ENCODE measurements at places on chromosomes 1 and 21.
A peak's percentile ranks its signal among the peaks of the same experiment; 100 is the strongest.

DNA sequence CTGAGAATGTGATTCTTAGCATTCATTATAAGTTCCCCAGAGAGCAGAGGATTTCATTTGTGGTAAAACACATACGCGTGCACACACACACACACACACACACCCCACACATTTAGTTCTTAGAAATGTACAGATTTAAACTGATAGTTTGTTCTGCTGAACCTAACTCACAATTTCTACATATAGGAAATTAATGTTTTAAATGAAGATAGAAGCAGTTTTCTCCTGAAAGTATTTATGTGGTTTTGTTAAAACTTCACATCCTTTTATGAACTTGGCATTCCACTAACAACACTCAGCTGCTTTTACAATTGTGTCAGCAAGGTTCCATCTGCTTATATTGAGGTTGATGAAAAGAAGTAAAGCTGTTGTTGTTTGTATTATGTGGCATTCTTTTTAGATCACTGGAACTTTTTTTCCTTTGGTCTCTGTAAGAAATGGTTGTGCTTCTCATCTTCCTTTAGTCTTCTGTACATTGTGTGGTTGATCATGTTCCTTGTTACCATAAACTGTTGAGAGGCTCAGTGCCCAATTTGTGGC lies 41.6 kb downstream of the AK4 start:
- DNase-seq = no peak

GRCh38 chr1:204697893-204698292 lies 12.4 kb upstream of the LRRN2 start:
- DNase-seq = no peak

- no peak for DNase-seq
Observed at GRCh38 chr1:47930210-47930840, 66.9 kb downstream of the TRABD2B start.

DNA sequence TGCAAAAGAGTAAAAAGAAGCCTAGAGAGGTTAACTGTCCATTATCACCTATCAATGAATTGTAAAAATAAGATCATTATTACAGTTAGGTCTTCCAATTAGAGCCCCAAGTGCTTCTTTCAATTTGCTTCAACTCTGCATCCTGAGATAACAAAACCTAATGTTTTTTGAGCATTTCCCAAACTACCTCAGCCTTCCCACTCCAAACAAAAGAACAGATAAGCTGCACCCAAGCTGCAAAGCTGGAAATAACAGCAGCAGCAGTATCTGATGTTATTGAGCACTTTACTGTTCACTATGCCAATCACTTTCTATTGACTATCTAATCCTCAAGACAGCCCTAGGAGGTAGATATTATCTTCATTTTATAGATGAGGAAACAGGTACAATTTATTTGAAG lies 97.1 kb upstream of the SLFNL1 start:
- no peak for DNase-seq

DNA sequence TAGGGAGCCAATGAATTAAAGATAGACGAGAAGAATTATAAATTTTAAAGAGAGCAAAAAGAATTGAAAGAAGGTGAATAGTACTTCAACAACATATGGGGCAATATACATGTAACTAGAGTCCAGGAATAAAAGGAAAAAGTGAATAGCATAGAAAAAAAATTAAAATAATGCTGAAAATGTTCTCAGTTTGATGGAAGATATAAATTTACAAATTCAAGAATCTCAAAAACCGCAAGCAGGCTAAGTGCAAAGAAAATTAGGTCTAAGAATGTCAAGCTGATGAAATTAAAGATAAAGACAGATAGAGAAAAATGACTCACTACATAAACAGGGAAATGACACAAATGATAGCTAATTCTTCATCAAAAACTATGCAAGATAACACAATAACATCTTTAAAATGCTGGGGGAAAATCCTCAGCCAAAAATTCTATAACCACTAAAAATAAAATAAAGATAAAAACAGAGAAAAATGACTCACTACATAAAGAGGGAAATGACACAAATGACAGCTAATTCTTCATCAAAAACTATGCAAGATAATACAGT lies 326.3 kb downstream of the TBX15 start:
- DNase-seq = no peak

DNA sequence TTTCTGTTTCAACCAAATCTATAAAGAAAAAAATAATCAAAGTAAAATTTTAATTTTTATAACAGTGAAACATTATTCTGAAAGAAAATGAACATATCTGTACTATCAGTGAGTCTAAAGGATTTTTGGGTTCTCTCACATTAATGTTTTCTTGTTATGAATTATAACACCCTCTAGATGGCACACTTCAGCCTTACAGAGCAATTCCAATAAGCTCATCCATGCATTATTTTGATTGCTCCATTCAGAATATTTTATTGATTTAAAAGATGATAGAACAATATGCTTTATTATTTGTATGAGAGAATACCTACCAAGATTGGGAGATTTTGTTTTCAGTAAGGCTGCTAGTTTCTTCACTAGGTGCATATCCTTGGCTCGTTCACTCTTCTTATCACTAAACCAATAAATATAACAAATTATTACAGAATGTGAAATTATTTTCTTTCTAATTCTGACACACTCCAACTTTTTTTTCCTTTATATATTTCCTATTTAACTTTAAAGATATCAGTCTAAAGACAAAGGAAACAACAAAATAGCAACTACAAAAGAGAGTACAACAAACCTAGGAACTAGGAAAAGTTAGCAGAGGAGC lies 82.4 kb downstream of the RAB3GAP2 start:
- DNase-seq = no peak

DNA sequence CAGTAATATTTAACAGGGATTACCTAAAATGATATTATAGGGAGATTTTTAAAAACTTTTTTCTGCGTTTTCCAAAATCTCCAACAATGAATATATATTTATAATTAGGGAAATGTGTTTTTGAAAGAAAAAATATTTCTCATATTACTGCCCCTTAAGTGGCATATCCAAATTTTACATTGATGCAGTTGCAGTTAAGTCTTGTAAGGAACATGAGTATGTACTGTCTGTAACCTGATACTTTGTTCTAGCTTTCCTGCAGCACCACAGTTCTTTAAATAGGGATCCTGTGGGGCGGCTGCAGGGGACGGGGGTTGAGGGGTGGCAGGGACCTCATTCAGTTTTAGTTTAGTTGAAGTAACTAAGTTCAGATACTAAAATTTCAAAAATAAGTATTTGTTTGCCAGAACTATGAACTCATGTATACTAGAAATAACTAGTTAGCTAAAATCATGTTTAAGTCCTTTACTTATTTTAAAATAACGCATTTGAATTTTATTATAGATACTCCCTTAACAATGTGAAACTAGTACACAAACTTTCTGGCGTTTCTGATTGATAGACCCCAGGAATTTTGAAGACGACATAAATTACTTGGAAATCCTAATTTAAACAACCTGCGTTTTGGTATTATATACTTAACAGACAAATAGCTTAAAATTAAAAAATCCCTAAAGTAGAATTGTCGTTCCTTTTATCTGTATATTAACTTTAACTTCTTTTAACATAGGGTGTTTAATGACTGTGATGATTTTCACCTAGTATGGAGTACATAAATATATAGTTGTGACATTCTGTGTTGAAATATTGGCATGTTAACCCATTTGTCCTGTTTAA lies 639 bp upstream of the DNAJB4 start:
- no peak for DNase-seq

DNA sequence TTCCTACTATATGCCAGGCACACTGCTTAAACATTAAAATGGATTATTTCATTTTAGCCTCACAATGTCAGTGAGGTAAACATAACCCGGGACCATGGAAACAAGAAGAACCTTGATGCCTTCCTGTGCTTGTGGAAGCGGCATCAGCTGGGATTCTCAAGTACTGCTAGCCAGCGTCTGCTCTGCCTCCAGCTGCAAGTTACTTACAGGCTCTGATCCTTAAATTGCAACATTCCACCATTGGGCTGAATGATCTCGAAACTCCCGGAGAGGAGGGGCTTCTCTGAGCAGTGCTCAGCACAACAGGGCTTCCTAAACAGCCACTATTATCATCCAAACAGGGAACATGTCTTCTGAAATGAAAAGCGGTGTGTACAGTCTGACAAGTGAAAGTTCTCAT lies 6.7 kb upstream of the MAN1C1 start:
- DNase-seq = no peak

DNA sequence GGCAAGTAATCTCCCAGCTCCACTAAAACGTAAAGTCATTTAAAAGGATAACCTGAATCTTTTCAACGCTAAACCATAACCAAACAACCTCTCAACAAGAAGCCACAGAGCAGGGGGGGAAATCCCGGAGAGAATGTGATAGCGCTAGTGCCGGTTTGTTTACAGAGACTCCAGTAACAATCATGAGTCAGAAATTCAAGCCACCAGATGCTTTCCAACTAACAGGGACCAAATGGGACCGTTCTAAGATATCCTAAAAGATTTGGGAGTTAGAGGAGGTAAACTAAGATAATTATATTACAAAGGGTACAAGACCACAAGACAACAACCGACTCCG lies 825 bp downstream of the DCAF8 start:
- DNase-seq = no peak

GRCh38 chr1:221638595-221638994 lies 103.3 kb downstream of the DUSP10 start:
- no peak for DNase-seq

DNA sequence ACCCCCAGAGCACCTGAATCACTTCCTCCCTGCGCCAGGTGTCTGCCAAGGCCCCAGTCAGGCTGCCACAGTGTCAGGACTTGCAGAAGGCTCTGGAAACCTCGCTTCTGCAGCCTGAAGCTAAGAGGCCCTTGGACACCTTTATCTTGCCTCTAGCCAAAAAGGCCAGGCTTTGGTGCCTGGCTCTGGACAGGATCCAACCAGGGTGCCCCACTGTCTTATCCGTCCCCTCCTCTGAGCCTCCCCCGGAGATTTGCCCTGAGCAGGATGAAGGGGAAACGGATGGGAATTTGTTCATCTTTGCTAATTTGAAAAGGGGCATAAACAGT lies 12.8 kb upstream of the CLSTN1 start:
- no peak for DNase-seq

DNA sequence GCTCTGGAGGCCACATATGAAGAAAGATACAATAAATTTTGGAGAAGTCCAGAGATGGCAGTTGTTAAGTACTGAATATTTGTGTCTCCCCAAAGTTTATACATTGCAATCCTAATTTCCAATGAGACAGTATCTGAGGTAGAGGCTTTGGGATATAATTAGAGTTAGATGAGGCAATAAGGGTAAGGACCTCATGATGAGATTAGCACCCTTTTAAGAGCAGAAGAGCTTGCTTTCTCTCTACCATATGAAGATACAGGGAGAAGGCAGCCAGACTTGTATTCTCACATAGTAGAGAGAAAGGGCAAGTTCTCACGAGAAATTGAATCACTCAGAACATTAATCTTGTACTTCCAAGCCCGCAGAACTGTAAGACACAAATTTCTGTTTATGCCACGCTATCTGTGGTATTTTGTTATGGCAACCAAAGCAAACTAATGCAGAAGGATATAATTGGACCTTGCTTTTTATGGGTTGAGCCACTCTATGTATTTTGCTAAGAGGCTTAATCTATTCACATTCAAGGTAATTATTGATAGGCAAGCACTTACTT lies 430.1 kb downstream of the KCNT2 start:
- DNase-seq = no peak

GRCh38 chr1:202107321-202107761 lies 15.4 kb upstream of the GPR37L1 start:
- DNase-seq = peak; percentile 98

DNA sequence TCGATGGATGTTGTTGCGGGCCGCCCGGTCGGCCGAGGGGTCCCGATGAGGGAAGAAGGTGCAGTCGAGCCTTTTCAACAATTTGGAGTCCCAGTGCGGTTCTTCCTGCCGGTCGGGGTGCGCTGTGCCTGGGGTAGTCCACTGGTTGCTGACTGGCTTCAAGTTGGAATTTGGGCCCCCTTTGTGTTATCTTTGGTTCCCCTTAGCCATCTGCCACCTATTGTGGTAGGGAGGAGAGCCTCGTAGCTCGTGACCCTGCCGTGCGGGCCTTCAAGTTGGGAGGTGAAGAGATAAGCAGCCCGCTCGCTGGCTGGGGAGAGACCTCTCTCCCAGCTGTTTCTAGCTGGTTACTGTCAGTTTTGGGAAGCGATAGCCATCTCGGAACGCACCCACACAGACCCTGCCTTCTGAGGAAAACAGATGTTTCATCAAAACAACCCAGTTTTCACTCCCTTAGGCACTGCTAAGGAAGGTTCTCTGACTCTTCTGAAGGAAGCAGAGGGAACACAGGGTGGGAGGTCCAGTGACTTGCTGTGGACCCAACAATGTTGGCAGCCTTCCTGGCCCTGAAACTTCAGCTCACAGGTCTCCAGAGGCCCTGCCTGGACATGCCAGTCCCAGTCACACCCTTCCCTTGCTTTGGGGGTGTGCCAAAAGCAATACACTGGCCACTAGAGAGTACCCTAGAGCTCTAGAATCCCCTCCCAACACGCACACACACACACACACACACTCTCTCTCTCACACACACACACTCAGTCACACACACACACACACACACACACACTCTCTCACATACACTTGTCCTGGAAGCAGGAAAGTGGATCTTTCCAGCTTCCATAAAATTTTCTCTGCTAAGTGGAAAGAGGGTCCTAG lies 1.0 kb downstream of the BTG2 start:
- DNase-seq = peak; percentile 89

DNA sequence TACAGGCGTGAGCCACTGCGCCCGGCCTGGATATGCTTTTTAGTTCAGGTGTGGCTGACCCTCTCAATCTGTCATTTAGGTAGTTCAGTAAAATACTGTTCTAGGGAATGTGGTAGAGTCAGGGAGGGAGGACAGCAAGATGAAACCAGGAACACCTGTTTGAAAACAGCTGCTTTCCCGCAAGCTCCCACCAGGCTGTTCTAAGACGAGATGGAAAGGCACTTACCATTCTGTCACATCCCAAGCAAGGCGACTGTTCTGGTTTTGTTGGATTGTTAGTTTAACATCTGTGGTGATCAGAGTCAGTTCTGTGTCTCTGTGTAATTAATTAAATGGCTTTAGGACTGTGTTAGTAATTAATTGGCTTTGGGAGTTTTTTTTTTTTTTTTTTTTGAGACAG lies 2.9 kb downstream of the CHAF1B start:
- no peak for DNase-seq

Measured in pancreas (tissue), 10 donors.